HL-60 (cell line): ENCODE measurements at places on chromosomes 1 and 21.
A peak's percentile ranks its signal among the peaks of the same experiment; 100 is the strongest.

- DNase-seq = no peak
Observed at GRCh38 chr1:217847643-217848042, 216.5 kb downstream of the SPATA17 start.

GRCh38 chr1:143660354-143660941 is 311.3 kb downstream of the FAM72C start:
- no peak for DNase-seq

GRCh38 chr1:93765099-93765498 is 83.5 kb upstream of the BCAR3 start:
- DNase-seq = no peak

GRCh38 chr1:43373066-43373940 is 5.5 kb upstream of the ELOVL1 start:
- no peak for DNase-seq

DNA sequence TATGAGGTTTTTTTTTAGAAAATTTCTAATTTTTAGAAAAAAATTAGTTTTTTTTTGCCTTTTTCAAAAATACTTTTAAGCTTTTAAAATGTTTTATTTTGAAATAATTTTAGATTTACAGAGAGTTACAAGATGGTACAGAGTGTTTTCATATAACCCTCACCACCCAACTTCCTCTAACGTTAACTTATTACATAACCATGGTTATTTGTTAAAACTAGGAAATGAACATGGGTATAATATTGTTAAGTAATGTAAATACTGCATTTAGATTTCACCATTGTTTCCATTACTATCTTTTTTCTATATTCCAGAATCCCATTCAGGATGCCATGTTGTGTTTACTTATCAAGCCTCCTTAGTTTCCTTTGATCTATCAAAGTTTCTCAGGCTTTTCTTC is 45.2 kb upstream of the ST6GALNAC3 start:
- DNase-seq = peak; percentile 7

DNA sequence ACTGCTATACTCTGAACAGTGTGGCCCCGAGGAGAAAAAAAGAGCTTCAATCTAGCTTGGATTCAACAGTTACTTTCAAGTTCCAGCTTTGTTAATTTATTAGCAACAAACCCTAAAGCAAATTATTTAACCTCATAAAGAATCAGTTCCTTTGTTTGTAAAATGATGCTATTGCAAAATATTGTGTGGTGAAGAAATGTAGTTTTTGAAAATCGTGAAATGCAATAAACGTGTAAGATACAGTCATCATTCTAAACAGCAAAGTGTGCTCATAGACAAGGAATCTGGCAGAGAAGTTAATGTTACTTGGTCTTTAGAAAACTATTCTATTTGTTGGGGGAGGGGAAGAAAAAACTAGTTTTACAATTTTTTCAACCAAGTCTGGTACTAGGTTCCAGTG is 297.6 kb upstream of the ADGRL4 start:
- DNase-seq = no peak

- no peak for DNase-seq
Observed at GRCh38 chr1:40379785-40380452, 6.4 kb downstream of the SMAP2 start.

- no peak for DNase-seq
Observed at GRCh38 chr1:119462964-119463363, 44.0 kb upstream of the HSD3B1 start.

GRCh38 chr21:17925899-17926298 is 106.7 kb upstream of the C21orf91 start:
- DNase-seq = no peak

GRCh38 chr1:9284061-9284460 is 8.6 kb upstream of the SPSB1 start:
- no peak for DNase-seq

- no peak for DNase-seq
Observed at GRCh38 chr1:40886318-40887011, 24.3 kb upstream of the CITED4 start.

DNA sequence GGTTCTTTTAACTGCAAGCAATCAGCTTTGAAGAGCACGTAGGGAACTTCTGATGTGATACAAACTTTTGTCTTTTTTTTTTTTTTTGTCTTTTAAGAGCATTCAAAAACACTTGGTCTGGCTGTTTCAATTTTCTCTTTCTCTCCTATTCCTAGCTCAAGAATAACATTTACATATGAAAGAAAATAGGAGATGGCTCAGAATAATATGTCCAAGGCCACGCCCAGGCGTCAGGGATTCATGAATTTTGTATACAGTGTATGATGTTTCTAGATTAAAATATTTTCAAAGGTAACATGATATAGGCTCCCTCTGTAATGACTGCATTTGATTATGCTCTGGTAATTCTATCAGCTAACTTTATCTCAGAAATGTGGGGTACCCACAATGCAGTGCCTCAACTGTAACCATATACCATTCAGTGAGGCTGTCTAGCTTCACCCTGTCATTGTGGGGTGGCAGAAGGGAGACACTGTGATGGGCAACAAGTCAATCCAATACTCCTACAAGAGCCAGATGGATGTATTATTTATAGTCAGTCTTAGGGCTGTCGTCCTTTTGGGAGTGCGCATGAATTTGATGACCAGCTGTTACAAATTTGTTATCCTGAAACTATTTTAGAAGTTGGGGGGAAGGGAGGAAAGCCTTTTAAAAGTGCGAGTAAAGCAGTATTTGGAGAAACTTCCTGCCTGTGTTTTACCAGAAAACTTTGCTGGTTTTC is 1.5 kb upstream of the AKNAD1 start:
- DNase-seq = no peak

- no peak for DNase-seq
Observed at GRCh38 chr1:41529621-41530395, 45.3 kb upstream of the EDN2 start.

DNA sequence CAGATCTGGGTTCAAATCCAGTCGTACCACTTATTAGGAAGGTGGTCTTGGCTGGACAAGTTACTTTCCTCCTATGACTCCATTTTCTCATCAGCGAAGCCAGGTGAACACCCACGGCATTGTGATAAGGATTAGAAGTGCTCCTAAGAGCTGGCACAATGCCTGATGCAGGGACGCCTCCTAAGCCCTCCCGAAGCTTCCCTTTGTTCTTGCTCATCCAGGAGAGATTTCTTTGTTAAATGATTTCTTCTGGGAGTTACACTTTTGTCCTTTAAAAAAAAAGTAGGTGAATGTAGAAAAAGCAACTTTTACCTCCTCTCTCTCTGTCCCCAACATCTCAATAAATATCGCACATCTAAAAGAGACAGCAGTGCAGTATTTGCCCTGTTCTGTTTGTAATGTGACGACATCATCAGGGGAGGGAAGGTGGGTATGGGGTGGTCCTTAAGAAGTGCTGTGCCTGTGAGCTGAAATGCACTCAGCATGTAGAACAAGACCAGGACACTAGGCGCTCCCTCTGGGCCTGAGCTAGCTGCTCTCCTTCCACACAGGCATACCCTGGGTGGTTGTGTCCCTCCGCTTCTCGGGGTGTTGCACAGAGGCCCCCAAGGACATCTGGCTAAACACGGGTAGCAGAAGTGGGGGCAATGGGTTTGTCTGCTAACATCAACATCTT is 43.9 kb downstream of the SUSD4 start:
- no peak for DNase-seq

DNA sequence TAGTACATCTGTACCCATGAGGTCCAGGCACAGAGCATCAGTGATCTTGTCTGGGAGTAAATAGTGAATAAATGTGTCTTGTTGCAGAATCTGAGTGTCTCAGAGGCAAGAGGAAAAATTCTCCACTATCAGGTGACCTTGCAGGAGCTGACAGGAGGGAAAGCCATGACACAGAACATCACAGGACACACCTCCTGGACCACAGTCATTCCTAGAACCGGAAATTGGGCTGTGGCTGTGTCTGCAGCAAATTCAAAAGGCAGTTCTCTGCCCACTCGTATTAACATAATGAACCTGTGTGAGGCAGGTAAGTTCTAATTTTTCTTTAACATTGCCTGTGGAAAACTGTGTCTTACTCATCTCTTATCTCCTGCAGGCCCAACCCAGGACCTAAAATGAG is 43.1 kb downstream of the IL12RB2 start:
- DNase-seq = no peak

GRCh38 chr1:208782186-208782585 is 538.0 kb upstream of the PLXNA2 start:
- DNase-seq = no peak

- DNase-seq = no peak
Observed at GRCh38 chr21:40902993-40903392, 56.0 kb upstream of the DSCAM start.

DNA sequence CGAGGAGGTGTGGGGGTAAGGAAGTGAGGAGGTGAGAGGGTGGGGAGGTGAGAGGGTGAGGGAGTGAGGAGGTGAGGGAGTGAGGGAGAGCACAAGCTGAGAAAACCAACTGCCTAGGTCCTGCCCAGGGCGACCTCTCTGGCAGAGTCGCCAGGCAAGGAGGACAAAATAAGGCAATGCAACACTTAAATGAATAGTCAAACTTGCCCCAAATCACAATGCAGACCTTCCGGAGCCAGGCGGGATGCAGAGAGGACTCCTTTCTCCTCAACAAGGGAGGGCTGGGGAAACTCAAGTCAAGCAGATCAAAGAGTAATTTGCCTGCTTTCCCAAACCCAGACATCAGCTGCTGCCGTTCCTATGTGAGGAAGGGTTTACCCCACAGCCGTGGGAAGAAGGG is 86.0 kb downstream of the CCDC185 start:
- DNase-seq = no peak

DNA sequence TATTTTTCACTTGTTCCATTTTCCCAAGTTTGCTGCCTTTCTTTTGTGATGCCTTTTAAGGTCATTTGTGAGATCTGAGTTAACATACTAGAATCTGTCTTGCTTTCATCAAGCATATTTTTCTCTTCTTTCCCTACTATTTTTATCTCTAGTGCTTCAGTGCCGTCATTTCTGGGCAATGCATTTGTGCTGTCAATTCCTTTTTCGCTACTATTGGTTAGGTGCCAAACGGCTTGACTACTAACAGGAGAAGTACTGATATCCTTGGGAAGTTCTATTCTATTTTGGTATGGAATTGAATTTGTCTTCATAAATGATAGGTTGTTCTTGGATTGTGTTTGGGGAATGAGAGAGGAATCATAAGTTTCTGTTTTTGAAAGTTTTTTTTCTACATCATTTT is 42.2 kb downstream of the LRRC53 start:
- DNase-seq = no peak

DNA sequence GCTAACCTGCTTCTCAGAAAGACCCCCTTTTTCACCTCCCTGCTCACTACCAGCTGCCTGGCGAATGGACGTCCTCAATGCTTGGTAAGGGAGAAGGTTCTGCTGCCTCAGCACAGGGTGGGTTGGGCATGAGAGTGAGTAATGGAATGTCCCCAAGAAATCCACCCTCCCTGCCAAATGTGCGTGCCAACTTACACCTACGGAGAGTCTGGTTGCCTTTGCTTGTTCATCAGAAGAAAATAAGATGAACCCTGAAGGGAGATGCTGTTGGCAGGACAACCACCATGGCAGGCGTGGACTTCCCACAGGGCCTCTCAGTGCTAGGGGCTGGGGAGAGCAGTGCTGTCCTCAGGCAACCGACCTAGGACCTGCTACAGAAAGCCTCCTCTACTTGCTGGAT is 106.0 kb downstream of the XCL2 start:
- no peak for DNase-seq

DNA sequence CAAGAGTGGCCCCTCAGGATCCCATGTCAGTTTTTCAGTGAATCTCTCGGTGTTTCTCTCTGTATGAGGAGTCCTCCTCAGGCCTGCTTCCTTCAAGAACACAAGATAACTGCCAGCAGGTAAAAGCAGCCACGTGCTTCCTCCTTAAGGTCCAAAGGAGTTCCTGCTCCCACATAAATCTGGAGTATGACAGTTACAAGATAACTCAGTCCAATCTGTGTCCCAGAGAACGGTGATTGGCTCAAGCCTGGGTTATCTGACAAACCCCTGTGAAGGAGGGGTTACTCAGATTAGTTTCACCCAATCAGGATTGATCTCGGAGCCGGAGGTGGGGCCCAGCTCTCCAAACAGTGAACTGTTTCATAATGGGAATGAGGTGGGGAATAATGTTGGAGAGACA is 5.8 kb upstream of the ANKRD13C start:
- no peak for DNase-seq

DNA sequence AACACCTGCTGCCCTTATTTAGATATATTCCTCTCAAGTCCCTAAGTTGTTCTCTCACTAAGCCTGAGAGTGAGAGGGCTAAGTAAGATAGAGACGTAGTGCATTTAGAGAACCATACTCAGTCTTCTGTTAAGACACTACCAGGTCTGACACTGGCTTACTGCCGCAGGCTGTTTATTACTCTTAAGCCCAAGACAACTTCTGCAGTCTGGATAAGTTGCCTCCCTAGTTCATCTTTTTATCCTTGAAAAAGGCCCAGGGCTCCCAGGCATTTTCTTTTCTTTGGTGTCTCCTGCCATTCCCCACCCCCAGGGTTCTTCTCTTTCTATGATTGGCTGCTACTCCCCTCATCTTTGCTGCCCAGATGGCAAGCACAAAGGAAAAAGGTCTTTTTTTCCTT is 38.7 kb downstream of the CACHD1 start:
- DNase-seq = no peak

DNA sequence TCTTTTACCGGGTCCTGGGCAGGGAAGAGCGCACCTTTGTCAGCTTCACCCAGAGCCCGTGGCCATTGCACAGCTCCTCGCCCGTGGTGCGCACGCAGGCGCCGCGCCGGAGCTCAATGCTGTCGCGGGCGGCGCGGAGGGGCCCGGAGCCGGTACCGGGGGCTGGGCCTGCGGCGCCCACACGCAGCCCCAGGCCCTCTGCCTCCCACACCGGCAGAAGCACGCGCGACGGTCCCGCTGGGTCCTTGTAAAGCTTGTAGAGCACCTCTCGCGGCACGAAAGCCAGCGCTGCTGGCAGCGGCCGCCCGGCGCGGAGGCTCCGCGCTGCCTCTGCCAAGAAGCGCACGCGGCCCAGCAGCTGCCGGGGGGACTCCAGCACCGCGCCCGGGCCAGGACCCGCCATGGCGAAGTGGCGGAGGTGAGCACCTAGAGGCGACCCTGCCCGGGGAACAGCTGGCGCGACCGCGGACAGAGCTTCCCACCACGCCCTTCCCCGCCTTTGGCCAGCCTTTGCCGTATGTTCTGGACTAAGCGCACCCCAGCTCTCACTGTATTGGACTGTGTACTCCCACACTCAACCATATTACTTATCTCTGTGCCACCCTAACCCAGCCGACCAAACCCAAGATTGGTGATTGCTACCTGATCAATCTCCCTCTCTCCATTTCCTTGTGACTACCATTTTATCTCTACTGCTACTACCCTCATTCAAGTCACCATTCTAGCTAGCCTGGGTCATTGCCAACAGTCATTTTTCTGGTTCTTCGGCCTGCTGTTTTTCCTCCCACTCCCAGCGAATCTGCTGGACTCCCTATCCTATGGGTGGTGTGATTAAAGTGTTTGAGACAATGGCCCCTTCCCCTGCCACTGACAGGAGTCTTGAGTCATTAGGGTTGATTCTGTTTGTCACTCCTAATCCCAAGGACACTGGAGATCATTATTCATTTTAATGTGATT is at the start of gene HECTD3:
HECTD3 (minus strand) TSS at position 470 of the 957 bp plus-strand sequence; CDS start at position 403, 67 bp downstream.
- peak; percentile 86 for DNase-seq
